ENCODE measurements at places on chromosomes 6 and 20.
A peak's percentile ranks its signal among the peaks of the same experiment; 100 is the strongest.

DNA sequence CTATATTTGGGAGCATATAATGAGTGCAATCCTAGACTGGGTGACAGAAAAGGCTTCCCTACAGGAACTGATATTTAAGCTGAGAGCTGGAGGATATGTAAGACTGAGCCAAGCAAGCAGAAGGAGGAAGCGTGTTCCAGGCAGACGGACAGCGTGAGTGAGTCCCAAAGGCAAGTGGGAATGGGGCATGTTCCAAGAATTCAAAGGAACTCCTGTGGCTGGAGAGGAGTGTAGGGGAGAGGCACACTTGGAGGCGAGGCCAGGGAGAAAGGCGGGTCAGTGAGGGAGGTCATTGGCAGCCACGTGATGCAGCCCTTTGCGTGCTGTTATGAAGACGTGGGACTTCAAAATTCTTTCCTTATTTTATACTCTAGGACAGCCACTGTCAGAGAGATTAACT is 27.9 kb upstream of the SGK1 start:
- no peak for DNase-seq

DNA sequence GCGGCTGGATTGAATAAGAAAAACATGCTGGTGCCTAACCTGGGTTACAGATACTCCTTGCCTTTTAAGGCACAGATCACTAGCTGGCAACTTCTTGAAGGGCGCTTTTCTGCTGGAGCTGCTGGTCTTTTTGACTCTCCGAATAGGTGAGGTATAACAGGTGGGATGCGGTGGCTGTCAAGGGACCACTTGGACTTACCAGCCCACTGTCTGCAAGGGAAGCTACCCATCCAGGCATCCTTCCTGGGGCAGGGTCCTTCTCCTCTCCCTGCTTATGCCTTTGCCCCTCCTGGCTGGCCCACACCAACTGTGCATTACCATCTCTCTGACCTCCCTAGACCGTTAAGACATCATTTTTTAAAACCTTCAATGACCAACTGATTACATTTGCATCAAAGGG is 57.4 kb downstream of the NPEPL1 start:
- DNase-seq = no peak

DNA sequence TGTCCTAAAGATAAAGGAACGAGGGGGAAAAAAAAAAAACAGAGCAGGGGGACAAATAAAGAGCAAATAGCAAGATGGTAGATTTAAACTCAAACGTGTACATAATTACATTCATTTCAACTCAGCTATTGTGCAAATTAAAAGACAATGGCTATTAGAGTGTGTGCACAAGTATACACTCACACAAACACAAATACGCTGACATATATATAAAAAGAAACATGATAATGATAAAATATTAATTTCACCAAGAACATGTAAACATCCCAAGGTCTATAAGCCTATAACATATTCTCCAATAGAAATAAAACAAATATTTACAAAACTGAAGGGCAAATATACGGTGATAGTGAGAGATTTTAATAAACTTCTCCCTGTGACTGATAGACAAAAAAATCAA is 1354.9 kb upstream of the GJE1 start:
- DNase-seq = no peak

DNA sequence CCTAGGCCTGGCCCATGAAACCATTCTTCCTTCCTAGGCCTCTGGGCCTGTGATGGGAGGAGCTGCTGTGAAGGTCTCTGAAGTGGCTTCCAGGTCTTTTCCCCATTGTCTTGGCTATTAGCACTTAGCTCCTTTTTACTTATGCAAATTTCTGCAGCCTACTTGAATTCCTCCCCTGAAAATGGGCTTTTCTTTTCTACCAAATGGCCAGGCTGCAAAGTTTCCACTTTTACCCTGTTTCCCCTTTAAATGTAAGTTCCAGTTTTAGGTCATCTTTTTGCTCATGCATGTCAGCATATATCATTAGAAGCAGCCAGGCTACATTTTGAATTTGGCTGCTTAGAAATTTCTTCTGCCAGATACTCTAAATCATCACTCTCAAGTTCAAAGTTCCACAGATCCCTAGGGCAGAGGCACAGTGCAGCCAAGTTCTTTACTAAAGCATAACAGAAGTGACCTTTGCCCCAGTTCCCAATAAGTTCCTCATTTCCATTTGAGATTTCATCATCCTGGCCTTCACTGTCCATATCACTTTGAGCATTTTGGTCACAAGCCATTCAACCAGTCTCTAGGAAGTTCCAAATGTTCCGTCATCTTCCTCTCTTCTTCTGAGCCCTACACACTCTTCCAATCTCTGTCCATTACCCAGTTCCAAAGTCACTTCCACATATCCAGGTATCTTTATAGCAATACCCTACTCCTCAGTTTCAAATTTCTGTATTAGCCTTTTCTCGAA is 71.9 kb downstream of the TBC1D7 start:
- no peak for DNase-seq

- no peak for DNase-seq
Observed at GRCh38 chr6:23013776-23014175, 444.4 kb downstream of the HDGFL1 start.

GRCh38 chr20:8131598-8132483 is at the start of gene PLCB1:
TSS of gene PLCB1 (plus strand) at chr20:8132266. CDS start at chr20:8132652, 386 bp downstream.
- peak; percentile 39 for DNase-seq

DNA sequence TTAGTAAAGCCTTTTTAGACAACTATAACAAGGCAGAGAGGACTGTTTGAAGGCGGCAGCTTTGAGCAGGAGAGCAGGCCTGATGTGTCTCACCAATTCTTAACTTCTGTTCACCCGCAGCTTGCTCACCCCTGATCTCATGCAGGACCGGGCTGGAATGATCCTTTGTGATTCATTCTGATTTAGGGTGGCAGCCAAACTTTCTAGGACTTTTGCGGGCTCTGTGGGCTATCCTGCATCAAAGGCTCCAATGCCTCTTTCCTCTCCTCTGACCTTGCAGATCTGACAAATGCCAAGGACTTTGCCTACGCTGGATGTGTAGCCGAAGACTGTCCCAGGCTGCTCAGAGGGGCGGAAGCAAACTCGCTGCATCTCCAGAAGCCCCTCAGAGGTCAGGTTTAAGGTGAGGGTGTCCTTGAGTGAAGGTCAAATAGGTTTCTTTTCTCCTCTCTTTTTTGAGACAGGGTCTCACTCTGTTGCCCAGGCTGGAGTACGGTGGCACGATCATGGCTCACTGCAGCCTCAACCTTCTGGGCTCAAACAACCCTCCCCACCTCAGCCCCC is 72.3 kb downstream of the VEGFA start:
- DNase-seq = no peak

- DNase-seq = no peak
Observed at GRCh38 chr20:34824806-34825529, 483 bp downstream of the NCOA6 start.

- no peak for DNase-seq
Observed at GRCh38 chr6:46541556-46541955, 50.3 kb upstream of the RCAN2 start.

GRCh38 chr6:47106721-47107197 is 64.6 kb upstream of the ADGRF1 start:
- no peak for DNase-seq

- no peak for DNase-seq
Observed at GRCh38 chr20:50563133-50563944, 53.2 kb downstream of the PTPN1 start.

- DNase-seq = no peak
Observed at GRCh38 chr20:40962733-40963504, 65.7 kb upstream of the TOP1 start.

GRCh38 chr6:129683601-129684322 is 26.2 kb downstream of the ARHGAP18 start:
- DNase-seq = no peak

GRCh38 chr6:63066055-63066704 is 145.1 kb upstream of the FKBP1C start:
- DNase-seq = no peak

- no peak for DNase-seq
Observed at GRCh38 chr20:35478804-35479472, 23.5 kb downstream of the CEP250 start.

Data from cortex of kidney (tissue), 1 donor.